NCI-H2029 treated with DMSO at 0.1 percent for 48 hours (cell line): ENCODE measurements at places on chromosomes 6 and 20.

DNA sequence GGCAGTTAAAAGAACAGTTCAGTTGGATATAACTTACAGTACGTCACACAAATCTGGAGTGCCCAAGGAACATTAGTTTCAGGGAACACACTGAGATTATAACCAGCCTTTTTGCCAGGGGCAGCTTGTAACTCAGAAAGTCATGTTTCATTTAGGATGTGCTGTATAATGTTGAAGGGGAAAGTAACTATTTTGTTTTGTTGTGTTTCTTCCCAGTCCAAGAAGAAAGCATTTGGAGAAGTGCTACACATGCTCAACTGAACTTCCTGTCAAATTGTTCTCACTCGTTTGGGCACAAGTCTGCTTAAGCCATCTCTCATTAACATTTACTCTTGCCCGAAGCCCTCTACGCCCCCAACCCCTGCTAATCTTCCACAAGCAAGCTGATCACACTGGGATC lies 157.9 kb downstream of the BTBD9 start:
- DNase-seq: no peak

DNA sequence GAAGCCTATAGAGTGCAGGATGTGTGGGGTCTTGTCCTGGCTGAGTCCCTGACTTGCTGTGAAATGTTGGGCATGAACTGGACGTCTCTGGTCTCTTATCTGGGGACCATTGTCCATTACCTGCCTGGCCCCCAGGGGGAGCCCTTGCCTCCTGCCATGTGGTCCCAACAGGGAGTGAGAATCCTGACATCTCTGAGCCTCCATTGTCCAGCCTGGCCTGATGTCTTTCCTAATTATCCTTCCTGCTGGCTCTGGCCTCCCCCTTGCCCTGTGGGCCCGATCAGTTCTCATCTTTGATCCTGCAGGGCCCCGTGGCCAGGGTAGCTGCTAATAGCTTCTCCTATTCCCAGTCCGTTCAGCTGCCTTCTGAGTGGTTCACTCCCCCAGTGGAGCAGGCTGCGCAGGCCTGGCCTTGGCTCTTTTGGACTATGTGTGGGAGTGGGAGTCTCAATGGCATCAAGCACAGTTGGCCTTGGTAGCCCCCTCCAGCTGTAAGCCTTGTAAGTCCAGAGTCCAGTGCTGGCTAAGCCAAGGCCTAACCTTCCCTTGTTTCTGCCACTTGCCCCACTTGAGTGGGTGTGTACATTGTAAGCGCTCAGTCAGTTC lies 77.9 kb upstream of the RALY start:
- DNase-seq: no peak

DNA sequence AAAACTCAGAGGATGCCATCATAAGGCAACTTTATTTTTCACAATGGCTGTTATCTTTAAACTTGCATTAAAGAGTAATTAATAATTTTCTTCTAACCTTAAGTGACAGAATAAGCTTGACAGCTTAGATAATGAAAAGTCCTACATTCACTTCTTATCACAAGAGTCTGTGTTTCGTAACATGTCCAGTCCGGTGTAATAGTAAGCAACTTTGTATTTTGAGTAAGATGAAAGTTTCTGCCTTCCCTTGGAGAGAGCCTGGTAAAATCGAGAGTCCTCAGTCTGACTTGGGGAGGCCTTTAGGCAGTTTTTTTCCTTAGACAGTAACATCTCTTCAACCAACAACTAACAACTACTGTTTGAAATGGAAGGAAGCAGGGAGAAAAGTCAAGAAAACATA lies 195.6 kb downstream of the GRM1 start:
- DNase-seq: no peak

- no peak for DNase-seq
These were observed 62.4 kb upstream of the RREB1 start for GRCh38 chr6:7045331-7045730.

GRCh38 chr6:164477790-164478189 lies 831.6 kb downstream of the C6orf118 start:
- DNase-seq: no peak
